Left cardiac atrium (tissue), 4 donors: ENCODE measurements at places on chromosomes 2 and 18. TPM values are rescaled to one million over a fixed set of nuclear protein-coding genes. Genes with fewer than 3 reads are reported as not detected.

- no peak for DNase-seq
These were observed 191.5 kb downstream of the SLC8A1 start for GRCh38 chr2:40260437-40260836.

- DNase-seq: no peak
These were observed 1.9 kb downstream of the MAB21L4 start for GRCh38 chr2:240894006-240894405.

The SCYGR8 gene
- total RNA-seq: not detected

DNA sequence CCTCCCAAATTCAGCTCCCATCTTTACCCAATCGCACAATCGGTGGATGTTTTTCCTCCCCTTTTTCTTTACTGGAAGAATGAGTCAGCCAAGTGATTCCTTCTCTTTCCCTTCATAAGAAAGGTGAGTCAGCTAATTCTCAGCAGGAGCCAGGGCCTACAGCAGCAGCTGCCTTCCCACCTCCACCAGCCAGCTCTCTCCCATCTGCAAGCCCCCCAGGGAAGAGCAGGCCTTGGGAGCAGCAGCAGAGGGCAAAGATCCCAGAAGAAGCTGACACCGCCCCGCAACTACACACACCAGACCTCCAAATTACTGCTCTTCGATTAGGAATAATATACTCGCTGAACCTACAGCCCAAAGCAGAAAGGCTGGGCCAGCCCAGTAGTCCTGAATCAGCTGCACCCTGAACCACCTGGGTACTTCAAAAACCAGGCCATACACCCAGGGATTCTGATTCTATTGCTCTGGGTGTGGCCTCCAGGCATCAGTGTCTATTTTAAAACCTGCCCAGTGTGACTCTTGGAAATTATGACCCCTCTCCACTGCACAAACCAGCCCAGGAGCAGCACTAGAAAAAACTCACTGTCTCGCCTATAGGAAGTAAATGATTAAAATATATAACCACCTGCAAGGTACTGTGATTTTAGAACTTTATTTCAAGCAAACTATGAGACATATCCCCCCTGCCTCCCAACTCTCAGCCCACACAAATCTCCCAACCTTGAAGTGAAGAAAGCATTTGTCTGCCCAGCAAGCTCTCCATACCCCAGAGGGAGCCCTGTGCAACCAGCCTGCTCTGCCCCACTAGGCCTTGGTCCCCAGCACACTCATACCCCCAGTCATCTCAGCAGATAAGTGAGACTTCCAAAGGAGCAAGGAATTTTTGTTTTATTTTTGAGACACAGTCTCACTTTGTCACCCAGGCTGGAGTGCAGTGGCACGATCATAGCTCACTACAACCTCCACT, 7.3 kb downstream of the SFXN5 start:
- DNase-seq: no peak

- no peak for DNase-seq
These were observed 514.5 kb downstream of the LRRTM4 start for GRCh38 chr2:77007686-77008085.

- no peak for DNase-seq
These were observed 329.3 kb downstream of the INSIG2 start for GRCh38 chr2:118417406-118418120.

GRCh38 chr2:215486291-215487001, 50.6 kb upstream of the FN1 start:
- DNase-seq: no peak

- no peak for DNase-seq
These were observed 114.8 kb downstream of the GAREM1 start for GRCh38 chr18:32355896-32356295.

The KCNK3 gene
- 30.9 TPM for total RNA-seq

DNA sequence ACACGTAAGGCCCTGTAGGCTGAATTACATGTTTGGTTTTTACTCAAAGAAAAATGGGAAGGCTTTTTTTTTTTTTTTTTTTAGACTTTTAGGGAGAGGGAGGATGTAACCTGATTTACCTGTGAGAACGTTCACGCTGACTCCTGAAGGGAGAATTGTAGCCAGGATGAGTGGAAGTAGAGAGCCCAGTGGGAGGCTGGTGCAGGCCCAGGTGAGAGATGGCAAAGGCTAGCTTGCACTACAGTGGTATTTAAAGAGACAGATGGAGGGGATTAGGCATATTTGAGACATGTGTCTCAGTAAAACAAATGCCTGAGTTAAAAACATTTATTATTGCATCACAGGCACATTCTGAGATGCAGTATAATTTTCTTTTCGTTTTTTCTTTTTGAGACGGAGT, 107.9 kb downstream of the CCDC85A start:
- DNase-seq: no peak

- DNase-seq: peak; percentile 78
These were observed 83.9 kb upstream of the PKDCC start for GRCh38 chr2:41963661-41964525.

- DNase-seq: no peak
These were observed 102.8 kb upstream of the RAB12 start for GRCh38 chr18:8506251-8507049.

The PROM2 gene
- total RNA-seq: 0.84 TPM

DNA sequence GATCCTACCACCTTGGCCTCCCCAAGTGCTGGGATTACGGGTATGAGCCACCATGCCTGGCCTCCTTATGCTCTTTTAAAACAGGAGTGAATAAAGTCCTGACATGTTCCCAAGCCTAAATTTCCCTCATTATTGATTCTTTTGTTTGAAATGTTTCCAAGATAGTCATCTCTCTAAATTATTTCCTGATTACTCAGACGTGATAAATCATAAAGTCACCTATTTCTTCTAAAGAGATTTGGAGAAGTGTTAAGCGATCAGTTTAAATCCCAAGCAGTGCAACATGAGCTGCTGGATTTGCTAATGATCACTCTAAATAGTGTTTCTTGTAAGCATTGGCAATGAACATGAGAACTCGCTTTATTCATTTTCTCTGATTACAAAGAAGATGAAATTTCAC, 51.8 kb downstream of the PMAIP1 start:
- no peak for DNase-seq

DNA sequence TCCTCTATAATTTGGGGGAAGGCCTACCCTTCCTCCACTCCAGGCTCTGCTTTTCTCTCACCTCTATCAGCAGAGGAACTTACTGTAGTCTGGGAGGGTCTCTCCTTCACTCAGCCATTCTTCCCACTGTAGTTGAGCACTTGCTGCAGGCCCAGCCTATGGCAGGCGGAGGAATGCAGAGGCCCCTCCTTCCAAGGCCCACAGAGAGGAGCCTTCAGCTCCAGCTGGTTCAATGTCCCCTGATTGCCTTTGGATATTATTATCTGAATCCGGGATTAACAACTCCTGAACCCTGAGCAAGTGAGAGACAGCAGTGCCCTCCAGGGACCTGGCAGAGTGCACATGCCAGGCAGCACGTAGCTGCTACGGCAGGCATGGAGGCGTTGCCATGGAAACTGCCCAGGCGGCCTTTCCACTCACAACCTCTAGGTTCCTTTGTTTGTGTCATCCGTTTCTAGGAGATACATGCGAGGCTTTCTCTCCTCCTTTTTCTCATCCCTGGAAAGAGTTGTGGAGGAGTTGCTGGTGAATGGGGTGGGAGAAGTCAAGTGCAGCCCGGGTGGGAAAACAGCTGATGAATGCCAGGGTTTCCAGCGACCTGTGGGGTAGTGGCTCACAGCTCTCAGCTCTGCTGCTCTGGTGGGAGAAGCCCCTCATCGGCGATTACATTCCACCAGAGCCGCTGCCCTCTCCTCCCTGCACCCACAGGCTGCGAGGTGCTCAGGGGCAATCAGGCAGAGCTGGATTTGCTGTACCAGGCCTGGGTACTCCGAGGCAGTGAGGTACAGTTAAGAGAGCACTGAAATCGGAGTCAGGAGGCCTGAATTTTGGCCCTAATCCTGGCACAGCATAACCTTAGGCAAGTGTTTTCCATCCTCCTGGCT, 55.3 kb upstream of the HK2 start:
- DNase-seq: peak; percentile 33

The RPE gene
- 29.3 TPM for total RNA-seq

DNA sequence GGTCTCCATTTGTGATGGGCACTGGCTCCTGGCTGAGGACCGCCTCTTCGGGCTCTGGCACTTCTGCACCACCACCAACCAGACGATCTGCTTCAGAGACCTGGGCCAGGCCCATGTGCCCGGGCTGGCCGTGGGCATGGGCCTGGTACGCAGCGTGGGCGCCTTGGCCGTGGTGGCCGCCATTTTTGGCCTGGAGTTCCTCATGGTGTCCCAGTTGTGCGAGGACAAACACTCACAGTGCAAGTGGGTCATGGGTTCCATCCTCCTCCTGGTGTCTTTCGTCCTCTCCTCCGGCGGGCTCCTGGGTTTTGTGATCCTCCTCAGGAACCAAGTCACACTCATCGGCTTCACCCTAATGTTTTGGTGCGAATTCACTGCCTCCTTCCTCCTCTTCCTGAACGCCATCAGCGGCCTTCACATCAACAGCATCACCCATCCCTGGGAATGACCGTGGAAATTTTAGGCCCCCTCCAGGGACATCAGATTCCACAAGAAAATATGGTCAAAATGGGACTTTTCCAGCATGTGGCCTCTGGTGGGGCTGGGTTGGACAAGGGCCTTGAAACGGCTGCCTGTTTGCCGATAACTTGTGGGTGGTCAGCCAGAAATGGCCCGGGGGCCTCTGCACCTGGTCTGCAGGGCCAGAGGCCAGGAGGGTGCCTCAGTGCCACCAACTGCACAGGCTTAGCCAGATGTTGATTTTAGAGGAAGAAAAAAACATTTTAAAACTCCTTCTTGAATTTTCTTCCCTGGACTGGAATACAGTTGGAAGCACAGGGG, 5.5 kb downstream of the TMEM37 start:
- DNase-seq: no peak

DNA sequence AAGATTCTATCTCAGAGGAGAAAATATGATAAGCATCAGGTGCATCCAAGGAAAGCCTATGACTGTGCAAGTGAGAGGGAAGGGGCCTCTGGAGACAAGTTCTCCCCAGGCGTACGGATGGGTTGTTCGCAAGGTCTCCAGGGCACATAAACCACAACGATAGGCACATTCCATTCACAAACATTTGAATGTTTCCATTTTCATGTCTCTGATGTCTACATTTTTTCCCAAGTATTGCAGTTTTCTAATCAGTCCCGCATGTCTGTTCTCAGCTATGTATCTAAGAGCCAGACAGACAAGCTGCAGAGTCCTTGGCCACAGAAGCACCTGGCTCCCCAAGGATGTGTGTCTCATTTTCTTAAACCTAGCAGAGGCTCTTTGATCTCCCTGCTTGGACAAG, 28.0 kb downstream of the OSR1 start:
- no peak for DNase-seq

The ESPNL gene
- 0.26 TPM for total RNA-seq

DNA sequence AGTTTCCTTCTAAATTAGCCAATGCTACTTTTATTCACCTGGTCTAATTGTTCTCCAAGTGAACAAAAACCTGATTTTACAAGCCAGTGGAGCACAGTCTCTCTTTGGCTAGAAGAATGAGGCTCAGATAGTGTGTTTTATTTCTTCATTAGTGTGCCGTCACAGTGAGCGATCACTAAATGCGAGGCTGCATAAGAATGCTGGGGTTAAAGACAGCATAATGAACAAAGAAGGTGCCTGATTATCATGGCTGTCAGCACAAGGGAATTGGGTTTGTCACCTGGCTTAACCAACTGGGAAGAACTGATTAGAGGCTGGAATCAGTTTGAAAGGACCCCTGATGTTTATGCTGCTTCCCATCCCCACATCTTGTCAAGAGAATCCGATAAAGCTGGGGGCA, 76.4 kb downstream of the EPHA4 start:
- DNase-seq: no peak

- DNase-seq: no peak
These were observed 165.1 kb downstream of the ZNF521 start for GRCh38 chr18:25186871-25187270.

DNA sequence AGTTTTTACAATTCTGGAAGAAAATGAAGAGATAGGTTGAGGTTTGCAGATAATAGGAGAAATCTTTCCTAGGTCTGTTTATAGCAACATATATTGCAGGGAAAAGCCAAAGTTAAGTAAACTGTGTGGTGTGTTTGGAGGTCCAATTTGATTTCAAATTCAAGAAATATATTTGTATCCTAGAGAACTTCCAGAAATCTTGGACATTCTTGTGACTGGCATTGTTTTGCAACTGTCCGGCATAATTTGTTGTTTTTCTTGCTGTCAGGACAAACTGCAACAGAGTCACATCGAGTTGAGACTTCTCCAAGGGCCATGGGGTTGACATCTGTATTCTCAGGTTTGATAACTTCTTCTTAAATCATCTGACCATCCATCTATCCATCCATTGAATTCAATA, 170.9 kb upstream of the ZEB2 start:
- DNase-seq: no peak

GRCh38 chr18:63264871-63265270, 54.7 kb downstream of the BCL2 start:
- no peak for DNase-seq

GRCh38 chr2:42741140-42741539, 22.8 kb downstream of the OXER1 start:
- DNase-seq: no peak

- DNase-seq: no peak
These were observed 181.4 kb downstream of the SETBP1 start for GRCh38 chr18:44862112-44862511.

The CRIM1 gene
- total RNA-seq: 29.6 TPM

DNA sequence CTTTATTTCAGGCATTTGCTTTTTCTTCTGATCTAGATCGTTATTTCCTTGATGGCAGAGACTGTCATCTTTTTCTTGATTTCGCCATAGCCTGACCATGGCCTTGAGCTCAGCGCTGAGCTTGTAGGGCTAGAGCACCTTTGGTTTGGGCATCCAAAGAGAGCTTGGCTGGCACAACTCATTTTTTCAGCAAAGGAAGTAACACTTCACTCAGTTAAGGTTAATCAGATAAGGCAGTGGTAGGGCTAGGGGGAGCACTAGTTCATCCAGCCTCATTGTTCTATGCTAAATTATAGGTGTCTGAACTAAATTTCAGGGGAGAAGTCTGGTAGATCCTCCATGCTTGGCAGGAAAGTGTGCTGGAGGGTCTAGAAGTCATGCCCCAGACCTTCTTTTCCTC, 125.0 kb downstream of the SETBP1 start:
- no peak for DNase-seq

The CCDC74B gene
- 0.76 TPM for total RNA-seq
